ENCODE measurements at places on chromosomes 13 and 19. TPM values are rescaled to one million over a fixed set of nuclear protein-coding genes. Genes with fewer than 3 reads are reported as not detected.

GRCh38 chr13:71624653-71625600 is 242.1 kb downstream of the DACH1 start:
- no peak for DNase-seq

DNA sequence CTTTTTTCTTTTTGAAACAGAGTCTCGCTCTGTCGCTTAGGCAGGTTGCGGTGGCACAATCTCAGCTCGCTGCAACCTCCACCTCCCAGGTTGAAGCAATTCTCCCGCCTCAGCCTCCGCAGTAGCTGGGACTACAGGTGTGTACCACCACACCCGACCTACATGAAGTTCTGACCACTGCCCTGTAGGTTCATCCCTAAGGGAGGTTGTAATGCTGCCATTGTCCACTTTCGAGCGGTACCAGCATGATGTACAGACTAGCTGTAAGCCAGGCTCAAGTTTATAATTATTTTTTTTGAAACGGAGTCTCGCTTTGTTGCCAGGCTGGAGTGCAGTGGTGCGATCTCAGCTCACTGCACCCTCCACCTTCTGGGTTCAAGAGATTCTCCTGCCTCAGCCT is 11.6 kb upstream of the COX7A1 start:
- DNase-seq, result no peak

GRCh38 chr19:31147234-31147633 is 202.0 kb downstream of the TSHZ3 start:
- DNase-seq, result no peak

DNA sequence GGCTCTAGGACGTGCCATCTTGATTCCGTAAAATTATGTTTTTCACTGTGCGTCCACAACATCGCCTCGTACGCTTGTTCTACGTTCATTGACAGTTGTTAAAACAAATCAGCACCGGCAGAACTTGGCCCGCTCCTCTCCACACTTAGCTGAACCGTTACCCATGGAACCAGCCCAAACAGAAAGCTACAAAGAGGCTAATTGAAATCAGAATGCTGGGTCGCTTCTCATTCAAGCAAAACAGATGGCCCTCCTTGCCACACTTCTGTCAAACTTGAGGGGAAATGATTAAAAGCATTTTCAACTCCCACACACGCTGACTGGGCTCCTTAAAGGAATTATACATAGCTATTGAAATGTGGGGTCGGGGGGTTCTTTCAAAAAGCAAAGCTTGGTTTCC is 71.6 kb downstream of the TM9SF2 start:
- no peak for DNase-seq

GRCh38 chr13:30151388-30151787 is 156.0 kb downstream of the KATNAL1 start:
- DNase-seq, result no peak

GRCh38 chr13:97976610-97977521 is 23.4 kb downstream of the IPO5 start:
- no peak for DNase-seq

- no peak for DNase-seq
These were observed 15.3 kb upstream of the HNRNPUL1 start for GRCh38 chr19:41248895-41249294.

- DNase-seq, result no peak
These were observed 1.5 kb upstream of the TUBB4A start for GRCh38 chr19:6503407-6504201.

- no peak for DNase-seq
These were observed 33.2 kb downstream of the RNASEH2B start for GRCh38 chr13:50942630-50943311.

DNA sequence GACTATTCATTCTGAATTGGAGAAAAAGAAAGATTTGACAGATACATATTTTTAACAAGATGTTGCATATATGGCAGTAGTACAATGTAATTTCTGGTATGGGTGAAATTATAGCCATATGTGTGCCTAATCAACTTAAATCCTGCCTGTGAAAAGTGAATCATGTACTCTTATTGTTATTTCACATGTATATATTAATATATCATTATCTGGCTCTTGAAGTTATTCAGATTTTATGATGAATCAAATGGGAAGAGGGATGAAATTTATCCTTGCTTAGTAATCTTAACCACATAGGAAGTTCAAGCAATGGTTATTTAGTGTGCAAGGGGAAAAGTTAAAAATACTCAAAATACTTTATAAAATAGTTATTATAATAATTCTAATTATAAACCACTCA is 80.5 kb downstream of the GPC6 start:
- DNase-seq, result no peak

DNA sequence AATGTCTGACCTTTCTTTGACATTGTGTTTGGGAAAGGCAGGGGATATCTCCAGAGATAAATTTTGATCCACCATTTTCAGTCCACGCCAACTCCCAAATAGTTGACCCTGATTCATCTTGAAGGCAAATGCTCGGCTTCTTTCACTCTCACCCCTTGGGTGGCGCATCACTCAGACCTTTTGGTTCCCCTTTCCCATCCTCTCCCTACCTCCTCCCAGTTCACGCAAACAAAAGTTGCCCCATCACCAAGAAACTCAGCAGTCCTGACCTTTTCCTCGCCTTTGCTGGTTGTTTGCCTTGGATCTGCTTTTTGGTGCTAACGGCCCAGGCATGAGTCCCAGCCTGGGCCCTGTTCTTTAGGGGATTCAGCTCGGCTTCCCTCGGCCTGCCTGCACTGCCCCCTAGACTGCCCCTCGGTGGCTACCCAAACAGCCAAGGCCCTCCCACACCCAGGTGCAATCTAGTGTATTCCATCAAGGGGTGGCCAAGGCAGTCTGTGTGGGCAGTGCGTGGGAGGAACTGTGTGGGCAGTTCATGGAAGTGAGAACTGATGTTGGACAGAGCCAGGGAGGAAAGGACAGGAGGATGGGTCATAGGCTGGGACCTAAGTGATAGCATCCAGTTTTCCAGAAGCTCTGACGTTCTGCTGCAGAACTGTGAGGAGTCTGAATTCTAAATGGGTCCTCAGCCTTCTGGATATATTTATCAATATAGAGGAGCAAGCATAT is 255.7 kb downstream of the DLEU7 start:
- DNase-seq, result peak; percentile 29

DNA sequence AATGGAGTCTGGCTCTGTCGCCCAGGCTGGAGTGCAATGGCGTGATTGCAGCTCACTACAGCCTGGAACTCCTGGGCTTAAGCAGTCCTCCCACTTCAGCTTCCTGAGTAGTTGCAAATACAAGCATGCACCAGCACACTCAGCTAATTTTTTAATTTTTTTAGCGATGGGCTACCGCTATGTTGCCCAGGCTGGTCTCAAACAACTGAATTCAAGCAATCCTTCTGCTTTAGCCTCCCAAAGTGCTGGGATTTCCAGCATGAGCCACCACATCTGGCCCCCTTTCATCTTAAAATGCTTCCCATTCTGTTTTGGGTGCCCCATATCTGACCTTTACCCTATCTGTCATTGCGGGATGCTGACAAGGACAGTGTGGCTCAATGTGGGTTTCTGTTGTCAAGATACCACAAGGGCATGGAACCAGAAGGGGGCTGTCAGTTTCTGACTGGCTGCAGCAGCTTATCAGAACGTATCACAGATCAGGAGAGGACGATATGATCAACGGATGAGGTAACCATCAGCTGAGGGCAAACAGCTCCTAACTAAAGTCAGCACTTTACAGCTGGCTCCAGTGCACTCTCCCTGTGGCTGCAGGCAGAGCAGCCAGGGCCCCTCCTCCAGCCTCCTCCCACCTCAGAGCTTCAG is 32.4 kb downstream of the GPR42 start:
- DNase-seq, result no peak

DNA sequence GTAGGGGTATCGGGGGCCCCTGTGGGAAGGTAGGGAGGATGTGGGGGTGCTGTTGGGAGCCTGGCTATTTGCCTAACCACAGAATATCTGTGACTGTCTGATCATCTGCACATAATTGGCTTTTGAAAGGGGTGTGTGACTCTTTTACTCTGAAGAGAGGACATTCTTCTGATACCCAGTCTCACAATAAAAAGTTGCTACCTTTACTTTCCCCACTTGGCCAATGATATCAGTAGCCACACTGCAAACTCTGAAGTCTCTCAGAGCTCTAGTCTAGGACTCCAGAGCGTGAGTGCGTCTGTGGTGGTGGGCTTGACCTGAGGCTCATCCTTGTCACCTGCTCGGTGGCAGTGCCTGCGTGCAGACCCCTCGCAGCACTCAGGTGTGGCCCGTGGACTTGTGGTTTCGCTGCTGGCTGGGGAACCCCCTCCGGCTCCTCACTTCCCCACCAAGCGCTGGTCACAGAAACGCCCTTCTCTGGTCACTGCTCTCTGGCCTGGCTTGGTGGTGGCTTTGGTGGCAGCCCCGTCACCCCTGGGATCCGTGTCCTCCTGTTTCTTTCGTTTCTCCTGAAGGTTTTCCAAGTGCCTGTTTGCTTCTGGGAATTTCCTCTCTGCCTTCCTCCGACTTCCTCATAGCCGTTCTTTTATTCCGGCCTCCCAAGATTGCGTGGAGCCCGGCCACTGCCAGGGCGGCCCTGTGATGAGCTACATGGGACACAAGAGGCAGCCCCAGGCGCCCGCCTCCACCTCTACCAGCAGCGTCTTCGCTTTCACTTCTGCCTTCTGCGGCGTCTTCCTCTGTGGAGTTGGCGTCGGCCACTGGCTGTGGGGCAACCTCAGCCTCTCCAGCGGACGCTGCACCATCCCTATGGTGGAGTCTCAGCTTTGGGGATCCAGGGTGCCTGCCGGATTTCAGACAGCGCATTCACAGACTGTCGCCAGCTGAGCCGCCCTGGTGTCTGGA is 78.0 kb downstream of the ATP11A start:
- peak; percentile 81 for DNase-seq

GRCh38 chr19:54532528-54532927 is 29.9 kb downstream of the LAIR2 start:
- peak; percentile 8 for DNase-seq

DNA sequence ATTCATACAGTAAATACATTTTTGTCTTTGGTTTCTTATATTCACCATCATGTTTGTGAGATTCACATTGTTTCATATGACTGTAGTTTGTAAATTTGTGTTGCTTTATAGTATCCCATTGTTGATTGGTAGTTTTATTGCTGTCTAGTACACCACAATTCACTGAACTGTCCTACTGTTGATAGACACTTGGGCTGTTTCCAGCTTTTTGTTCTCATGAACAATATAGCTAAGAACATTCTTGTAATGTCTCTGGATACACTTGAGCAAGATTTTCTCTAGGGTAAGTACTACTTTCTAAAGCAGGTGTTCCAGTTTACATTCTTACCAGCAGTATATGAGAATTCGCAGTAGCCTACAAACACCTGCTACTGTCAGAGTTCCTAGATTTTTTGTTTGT is 37.8 kb downstream of the SKA3 start:
- no peak for DNase-seq

DNA sequence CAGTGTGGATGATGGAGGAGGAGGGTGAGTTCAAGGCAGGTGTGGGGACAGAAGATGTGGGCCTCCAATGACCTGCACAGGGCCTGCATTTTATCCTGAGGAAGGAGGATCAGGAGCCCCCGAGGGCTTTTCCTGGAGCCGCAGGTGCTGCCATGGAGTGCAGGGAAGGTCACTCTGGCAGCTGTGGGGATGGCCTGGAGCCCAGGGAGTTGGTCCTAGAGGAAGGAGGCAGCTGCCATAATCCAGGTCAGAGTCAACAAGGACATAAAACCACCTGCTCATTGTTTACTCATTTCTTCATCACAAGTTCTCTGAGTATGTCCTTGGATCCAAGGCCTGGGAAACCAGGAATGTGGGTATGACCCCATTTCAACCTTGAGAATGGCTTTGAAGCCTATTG is 87.2 kb downstream of the SCGB2B2 start:
- DNase-seq, result no peak

- no peak for DNase-seq
These were observed 25.9 kb downstream of the EFNA2 start for GRCh38 chr19:1311543-1312091.

DNA sequence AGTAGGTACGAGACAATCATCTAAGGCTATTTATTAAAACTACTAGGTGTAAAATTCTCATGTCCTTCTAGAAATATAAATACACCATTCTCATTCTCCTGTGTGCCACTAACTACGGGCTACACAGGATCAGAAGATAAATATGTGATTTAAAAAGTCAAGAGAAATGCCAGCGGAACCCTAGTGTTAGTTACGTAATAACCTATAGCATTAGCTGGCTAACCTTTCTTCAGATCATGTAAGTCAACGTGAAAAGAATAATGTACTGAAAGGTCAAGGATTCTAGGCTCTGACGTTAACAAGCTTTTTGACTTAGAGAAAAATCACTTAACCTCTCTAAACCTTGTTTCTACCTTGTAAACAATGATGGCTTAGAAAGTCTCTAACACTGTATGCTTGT is 121.8 kb downstream of the RGCC start:
- no peak for DNase-seq

GRCh38 chr19:50368649-50369570 is 3.5 kb upstream of the NAPSA start:
- DNase-seq, result peak; percentile 70

DNA sequence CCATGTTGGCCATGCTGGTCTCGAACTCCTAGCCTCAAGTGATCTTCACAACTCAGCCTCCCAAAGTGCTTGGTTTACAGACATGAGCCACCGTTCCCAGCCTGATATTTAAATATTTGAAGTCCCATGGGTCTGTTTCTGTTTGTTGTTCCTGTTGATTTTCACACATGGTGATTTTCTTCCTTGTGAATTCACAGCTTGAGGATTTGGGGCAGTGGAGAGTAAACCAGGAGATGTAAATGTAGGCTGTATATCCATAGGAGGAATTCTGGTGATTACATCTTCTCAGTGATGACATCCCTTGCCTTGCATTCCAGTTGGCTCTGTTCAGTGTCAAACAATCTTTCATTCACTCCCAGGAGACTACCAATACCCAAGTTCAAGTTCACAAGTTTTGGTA is 471.9 kb downstream of the KCTD12 start:
- DNase-seq, result no peak

GRCh38 chr13:80100636-80101035 is 240.3 kb downstream of the SPRY2 start:
- no peak for DNase-seq

CLDN10 gene
- polyA plus RNA-seq, result 0.35 TPM

GARIN5A gene
- not detected for polyA plus RNA-seq

OSCAR gene
- polyA plus RNA-seq, result 270 TPM

LHB gene
- polyA plus RNA-seq, result not detected

CACNG6 gene
- polyA plus RNA-seq, result 0.08 TPM

ELAVL3 gene
- polyA plus RNA-seq, result not detected

DPF1 gene
- not detected for polyA plus RNA-seq

GAPDHS gene
- polyA plus RNA-seq, result not detected

NLRP11 gene
- polyA plus RNA-seq, result not detected

IFNL3 gene
- not detected for polyA plus RNA-seq

DIRAS1 gene
- not detected for polyA plus RNA-seq
